ENCODE measurements at places on chromosomes 12 and 14. TPM values are rescaled to one million over a fixed set of nuclear protein-coding genes. Genes with fewer than 3 reads are reported as not detected.

GRCh38 chr14:95098984-95099599, 58.2 kb downstream of the DICER1 start:
- H3K4me3 ChIP-seq, result no peak overlapping the region
- H3K36me3 ChIP-seq, result peaks cover 43% of the 10 kb centered on the region
- DNase-seq, result peak; percentile 46
- peaks cover 12% of the 10 kb centered on the region for H3K4me1 ChIP-seq
- no peak overlapping the region for H3K27ac ChIP-seq
- no peaks in the 10 kb centered on the region for H3K27me3 ChIP-seq

DNA sequence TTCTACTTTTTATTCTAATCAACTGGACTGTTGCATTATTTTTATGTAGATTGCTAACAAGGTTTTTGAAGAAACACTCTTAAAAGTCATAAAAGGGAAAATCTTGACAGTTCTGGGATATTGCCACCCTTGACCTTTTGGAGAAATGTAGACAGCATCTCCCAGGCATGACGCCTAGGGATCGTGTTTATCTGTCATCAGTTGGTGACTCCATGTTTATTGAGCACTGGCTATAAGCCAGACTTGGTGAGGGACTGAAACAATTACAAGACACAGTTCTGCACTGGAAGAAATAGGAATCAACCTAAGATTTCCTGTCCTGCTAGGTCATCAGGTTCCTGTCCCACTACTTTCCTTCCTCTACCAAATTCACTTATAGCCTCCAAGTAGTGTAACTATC, 34.5 kb downstream of the HMGA2 start:
- no peaks in the 10 kb centered on the region for H3K4me1 ChIP-seq
- no peak overlapping the region for H3K4me3 ChIP-seq
- no peaks in the 10 kb centered on the region for H3K36me3 ChIP-seq

DNA sequence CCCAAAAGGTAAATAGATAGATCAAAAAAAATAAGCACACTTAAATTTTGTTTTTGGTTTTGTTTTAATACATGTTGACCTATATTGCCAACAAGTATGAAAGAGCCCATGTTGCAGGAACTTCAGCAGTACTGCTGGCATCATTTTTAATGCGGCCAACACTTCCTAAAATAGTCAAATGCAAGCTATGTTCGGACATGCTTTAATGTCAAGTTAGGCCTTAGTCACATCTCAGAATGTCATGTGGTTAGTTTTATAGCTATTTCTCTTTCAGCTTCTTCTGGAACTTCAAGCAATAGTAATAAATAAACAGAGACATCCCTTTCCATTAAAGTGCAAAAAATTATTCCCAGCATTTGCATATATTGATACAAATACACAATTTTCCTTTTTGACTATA, 153.4 kb downstream of the PIK3C2G start:
- H3K4me1 ChIP-seq, result no peaks in the 10 kb centered on the region
- H3K4me3 ChIP-seq, result no peak overlapping the region
- no peak overlapping the region for H3K27ac ChIP-seq
- no peaks in the 10 kb centered on the region for H3K27me3 ChIP-seq

DNA sequence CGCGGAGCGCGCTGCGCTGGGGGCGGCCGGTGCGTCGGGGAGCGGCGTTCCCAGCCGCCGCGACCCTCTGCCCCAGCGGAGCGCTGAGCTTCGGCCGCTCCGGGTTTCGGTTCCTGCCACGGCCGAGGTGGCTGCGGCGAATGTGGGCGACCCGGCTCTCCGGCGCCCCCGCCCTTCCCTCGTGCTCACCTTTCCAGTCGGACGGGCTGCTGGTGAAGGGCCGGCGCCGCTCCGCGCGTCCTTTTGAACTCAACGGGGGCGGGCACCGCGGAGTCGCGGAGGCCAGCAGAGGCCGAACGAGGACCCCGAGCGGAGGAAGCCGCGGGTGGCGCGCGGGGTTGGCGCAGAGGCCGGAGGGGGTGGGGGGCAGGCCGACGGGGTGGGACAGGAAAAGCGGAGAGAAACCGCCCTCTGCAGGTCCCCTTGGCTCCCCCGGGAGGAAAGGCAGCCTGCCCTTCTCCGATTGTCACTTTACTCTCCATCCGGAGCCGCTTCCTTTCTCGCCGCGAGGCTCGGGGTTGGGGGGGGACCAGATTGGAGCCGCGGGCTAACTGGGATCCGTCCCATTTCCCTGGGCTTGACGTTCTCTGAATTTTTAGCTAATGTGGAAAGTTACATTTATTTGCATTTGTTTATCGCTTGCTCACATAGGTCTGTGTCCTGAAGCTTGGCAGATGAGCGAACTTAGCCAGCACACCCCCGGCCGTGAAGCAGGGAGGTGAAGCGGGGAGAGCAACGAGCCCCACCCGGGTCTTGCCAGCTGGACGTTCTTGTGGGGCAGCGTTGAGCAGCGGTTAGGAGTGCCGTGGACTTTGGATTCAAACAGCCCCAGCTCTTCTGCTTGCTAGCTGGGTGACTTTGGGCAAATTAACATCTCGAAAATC, at the start of gene SMAGP:
Gene SMAGP (minus strand): TSS at position 349 of the 884 bp plus-strand sequence. CDS start 1,137 bp downstream, outside the sequence.
- H3K4me3 ChIP-seq, result peak within 1 kb of the TSS; percentile 75
- peaks cover 26% of the 10 kb centered on the region for H3K4me1 ChIP-seq
- H3K27ac ChIP-seq, result peak within 1 kb of the TSS; percentile 64
- DNase-seq, result peak; percentile 44
- peaks cover 26% of the 10 kb centered on the region for H3K27me3 ChIP-seq
- peaks cover 4% of the 10 kb centered on the region for H3K36me3 ChIP-seq

DNA sequence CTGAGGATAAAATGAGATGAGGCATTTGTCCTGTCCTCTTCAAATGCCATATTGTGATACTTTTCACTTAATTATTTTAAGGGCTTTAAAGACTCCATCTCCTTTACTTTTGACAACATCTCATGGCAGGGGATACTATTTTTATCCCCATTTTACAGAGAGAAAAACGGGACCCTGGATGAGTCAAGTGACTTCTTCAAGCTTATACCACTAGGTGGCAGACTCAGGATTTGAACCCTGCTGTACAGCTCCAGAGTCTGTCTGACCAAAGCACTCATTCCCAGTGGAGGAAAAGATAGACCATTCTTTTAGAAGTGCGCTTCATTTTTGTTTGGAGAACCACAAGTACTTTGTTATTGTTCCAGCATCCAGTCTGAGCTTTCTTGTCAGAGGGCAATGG, 1.7 kb upstream of the SMOC1 start:
- no peak overlapping the region for H3K4me3 ChIP-seq
- peaks cover 2% of the 10 kb centered on the region for H3K4me1 ChIP-seq
- DNase-seq, result no peak
- no peak overlapping the region for H3K27ac ChIP-seq
- peaks cover 62% of the 10 kb centered on the region for H3K27me3 ChIP-seq

GRCh38 chr12:2615665-2616402, 178.9 kb upstream of the FKBP4 start:
- H3K4me3 ChIP-seq, result no peak overlapping the region
- H3K27ac ChIP-seq, result no peak overlapping the region
- peaks cover 10% of the 10 kb centered on the region for H3K4me1 ChIP-seq

DNA sequence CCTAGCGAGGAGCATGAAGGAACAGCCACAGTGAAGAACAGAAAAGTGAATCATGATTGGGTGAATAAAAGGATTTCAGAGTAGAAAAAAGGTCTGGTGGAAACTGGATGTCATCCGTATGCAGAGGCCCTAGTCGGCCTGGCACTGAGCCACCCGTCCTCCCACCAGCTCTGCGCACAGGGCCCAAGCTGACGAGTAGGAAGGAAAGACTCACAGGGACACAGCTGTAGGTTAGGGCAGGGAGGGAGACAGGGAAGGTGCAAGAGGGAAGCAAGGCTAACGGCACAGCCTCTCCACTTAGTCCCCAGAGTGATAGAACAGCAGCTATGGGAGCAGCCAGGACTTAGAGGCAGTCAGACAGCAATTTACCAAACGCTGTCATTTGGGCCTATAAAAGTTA, 112.6 kb downstream of the KCNK10 start:
- no peaks in the 10 kb centered on the region for H3K4me1 ChIP-seq
- DNase-seq, result no peak
- H3K4me3 ChIP-seq, result no peak overlapping the region
- H3K27me3 ChIP-seq, result peaks cover 3% of the 10 kb centered on the region

DNA sequence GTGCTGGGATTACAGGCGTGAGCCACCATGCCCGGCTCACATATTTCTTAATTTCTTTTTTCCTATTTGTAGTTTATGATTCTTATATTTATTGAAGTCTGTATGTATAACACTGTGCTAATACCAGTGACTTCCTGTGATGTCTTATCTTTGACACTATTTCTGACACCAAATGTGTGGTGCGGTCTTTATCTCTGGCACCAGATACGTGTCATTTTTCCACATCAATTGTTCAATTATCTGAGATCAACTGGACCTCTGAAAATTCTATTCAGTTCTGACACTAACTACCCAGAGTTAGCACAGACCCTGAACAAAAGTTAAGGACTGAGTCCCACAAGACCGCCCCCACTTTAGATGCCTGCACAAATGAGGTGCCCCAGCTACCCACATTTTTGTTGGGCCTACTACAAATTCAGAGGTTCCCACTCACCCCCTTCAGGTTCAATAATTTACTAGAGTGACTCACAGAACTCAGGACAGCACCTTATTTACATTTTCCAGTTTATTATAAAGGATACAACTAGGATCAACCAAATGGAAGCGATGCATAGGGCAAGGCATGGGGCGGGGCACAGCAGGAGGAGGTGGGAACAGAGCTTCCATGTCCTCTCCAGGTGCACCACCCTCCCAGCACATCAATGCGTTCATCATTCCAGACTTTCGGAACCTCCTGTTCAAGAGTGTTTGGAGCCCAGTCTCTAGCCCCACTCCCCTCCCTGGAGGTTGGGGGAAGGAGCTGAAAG, 11.6 kb upstream of the SRSF9 start:
- no peaks in the 10 kb centered on the region for H3K27me3 ChIP-seq
- no peak overlapping the region for H3K4me3 ChIP-seq
- peaks cover 3% of the 10 kb centered on the region for H3K36me3 ChIP-seq
- DNase-seq, result no peak
- H3K4me1 ChIP-seq, result peaks cover 5% of the 10 kb centered on the region
- H3K27ac ChIP-seq, result no peak overlapping the region

DNA sequence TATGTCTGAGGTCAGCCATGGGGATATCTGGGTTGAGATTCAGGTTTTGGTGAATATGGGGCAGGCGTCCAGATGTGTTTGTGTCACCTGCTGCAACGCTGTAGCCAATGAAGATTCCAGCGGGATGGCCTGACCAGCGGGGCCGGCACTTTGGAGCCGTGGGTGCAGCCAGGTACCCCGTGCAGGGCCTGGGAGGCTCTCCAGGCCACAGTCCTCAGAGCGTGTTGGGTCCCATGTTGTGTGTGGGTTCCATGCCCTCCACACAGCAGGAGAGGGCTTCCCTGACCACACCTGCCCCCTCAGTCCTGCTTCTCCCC, 2.8 kb upstream of the TEX22 start:
- H3K27me3 ChIP-seq, result no peaks in the 10 kb centered on the region
- no peak overlapping the region for H3K27ac ChIP-seq
- H3K4me3 ChIP-seq, result no peak overlapping the region
- H3K4me1 ChIP-seq, result peaks cover 28% of the 10 kb centered on the region
- H3K36me3 ChIP-seq, result peaks cover 14% of the 10 kb centered on the region

- peaks cover 48% of the 10 kb centered on the region for H3K4me1 ChIP-seq
- peak; percentile 72 for DNase-seq
- H3K27ac ChIP-seq, result peak overlapping the region; percentile 85
- peak overlapping the region; percentile 77 for H3K4me3 ChIP-seq
- peaks cover 19% of the 10 kb centered on the region for H3K27me3 ChIP-seq
These were observed 3.7 kb downstream of the REM2 start for GRCh38 chr14:22886500-22887259.

- H3K27ac ChIP-seq, result no peak overlapping the region
- H3K4me1 ChIP-seq, result no peaks in the 10 kb centered on the region
- H3K36me3 ChIP-seq, result no peaks in the 10 kb centered on the region
- DNase-seq, result no peak
- H3K4me3 ChIP-seq, result no peak overlapping the region
These were observed 463.5 kb upstream of the NOVA1 start for GRCh38 chr14:27061299-27061698.

GRCh38 chr14:36948157-36948859, 224.1 kb downstream of the SLC25A21 start:
- no peak for DNase-seq
- H3K27me3 ChIP-seq, result no peaks in the 10 kb centered on the region
- no peak overlapping the region for H3K4me3 ChIP-seq
- no peaks in the 10 kb centered on the region for H3K4me1 ChIP-seq
- H3K36me3 ChIP-seq, result no peaks in the 10 kb centered on the region

GRCh38 chr14:49895480-49895879, 2.6 kb downstream of the ARF6 start:
- peak overlapping the region; percentile 99 for H3K27ac ChIP-seq
- H3K27me3 ChIP-seq, result no peaks in the 10 kb centered on the region
- peaks cover 40% of the 10 kb centered on the region for H3K4me1 ChIP-seq
- no peak for DNase-seq
- peaks cover 59% of the 10 kb centered on the region for H3K36me3 ChIP-seq

GRCh38 chr12:58727521-58727920, 192.8 kb downstream of the LRIG3 start:
- no peaks in the 10 kb centered on the region for H3K4me1 ChIP-seq
- no peak overlapping the region for H3K27ac ChIP-seq
- H3K27me3 ChIP-seq, result no peaks in the 10 kb centered on the region

GRCh38 chr12:4615667-4616066, 33.2 kb downstream of the AKAP3 start:
- no peak overlapping the region for H3K4me3 ChIP-seq
- no peaks in the 10 kb centered on the region for H3K4me1 ChIP-seq
- H3K27me3 ChIP-seq, result no peaks in the 10 kb centered on the region
- H3K27ac ChIP-seq, result no peak overlapping the region

- H3K27me3 ChIP-seq, result peaks cover 14% of the 10 kb centered on the region
- H3K36me3 ChIP-seq, result no peaks in the 10 kb centered on the region
- no peak overlapping the region for H3K4me3 ChIP-seq
- DNase-seq, result no peak
- no peak overlapping the region for H3K27ac ChIP-seq
- no peaks in the 10 kb centered on the region for H3K4me1 ChIP-seq
These were observed 237.3 kb downstream of the RGS6 start for GRCh38 chr14:72169521-72169920.

Gene RASSF8
- 0.92 TPM for total RNA-seq

Gene DNAJC22
- total RNA-seq, result not detected

Gene PYGL
- total RNA-seq, result not detected

DNA sequence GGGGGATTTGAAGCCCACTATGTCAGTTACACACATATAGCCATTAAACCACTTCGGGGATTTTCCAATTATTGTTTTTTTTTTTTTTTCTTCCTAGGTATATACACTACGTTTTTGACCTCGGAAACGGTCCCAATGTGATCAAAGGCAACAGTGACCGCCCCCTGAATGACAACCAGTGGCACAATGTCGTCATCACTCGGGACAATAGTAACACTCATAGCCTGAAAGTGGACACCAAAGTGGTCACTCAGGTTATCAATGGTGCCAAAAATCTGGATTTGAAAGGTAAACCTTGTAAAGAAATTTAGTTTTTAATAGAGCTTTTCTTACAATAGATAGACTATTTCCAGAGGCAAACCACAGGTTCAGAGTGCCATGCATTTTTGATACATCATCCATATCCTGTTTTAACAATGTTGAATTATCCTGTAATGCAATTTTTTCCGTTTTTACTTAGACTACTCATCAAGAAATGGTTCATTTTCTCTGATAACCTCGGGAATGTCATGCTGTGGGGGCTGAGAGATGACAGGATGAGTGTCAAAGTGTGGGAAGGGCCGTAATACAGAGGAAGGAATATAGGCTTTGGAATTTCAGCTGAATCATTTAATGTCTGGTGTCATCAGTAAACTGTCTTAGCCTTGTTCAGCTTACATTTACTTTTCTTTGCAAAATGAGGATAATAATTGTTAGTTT, 797.1 kb downstream of the NRXN3 start:
- H3K27ac ChIP-seq, result no peak overlapping the region
- no peaks in the 10 kb centered on the region for H3K4me1 ChIP-seq
- no peak for DNase-seq
- H3K4me3 ChIP-seq, result no peak overlapping the region
- H3K36me3 ChIP-seq, result no peaks in the 10 kb centered on the region

Data from activated CD4-positive, alpha-beta T cell treated with anti-CD3 and anti-CD28 coated beads, Interleukin-2, amount 10 ng/mL, durations not matched to agents 7 days and 5 days (primary cell).